HTR-8/SVneo (cell line): ENCODE measurements at places on chromosomes 4 and X.

- no peak for DNase-seq
Measured at GRCh38 chr4:54274795-54275665, 45.9 kb downstream of the PDGFRA start.

GRCh38 chrX:1618689-1619088, 3.8 kb downstream of the ASMT start:
- DNase-seq = no peak

- no peak for DNase-seq
Measured at GRCh38 chr4:7352486-7352885, 82.2 kb downstream of the PSAPL1 start.

GRCh38 chr4:142846729-142847596, 862 bp upstream of the INPP4B start:
- peak; percentile 15 for DNase-seq

- DNase-seq = no peak
Measured at GRCh38 chr4:146049802-146050201, 111.2 kb upstream of the ZNF827 start.

DNA sequence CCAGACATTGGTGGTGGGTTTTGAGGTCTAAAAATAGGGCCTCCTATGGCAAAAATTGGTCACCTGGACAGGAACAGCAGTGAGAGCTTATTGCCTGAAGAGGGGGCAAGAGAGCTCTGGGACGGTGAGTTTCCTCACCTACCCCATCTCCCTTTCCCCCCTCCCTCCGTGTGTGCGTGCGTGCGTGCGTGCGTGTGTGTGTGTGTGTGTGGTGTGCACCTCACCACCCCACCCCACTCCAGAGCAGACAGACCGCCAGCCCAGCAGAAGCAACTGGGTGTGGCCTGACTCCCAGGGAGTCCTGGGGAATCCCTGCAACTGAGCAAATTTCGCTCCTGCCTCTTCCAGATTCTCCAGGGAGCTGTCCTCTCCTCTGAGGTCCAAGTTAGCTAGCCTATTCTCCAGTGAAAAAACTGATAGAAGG, 44.7 kb downstream of the PRPS1 start:
- no peak for DNase-seq

- no peak for DNase-seq
Measured at GRCh38 chrX:2342874-2343273, 157.9 kb downstream of the DHRSX start.

DNA sequence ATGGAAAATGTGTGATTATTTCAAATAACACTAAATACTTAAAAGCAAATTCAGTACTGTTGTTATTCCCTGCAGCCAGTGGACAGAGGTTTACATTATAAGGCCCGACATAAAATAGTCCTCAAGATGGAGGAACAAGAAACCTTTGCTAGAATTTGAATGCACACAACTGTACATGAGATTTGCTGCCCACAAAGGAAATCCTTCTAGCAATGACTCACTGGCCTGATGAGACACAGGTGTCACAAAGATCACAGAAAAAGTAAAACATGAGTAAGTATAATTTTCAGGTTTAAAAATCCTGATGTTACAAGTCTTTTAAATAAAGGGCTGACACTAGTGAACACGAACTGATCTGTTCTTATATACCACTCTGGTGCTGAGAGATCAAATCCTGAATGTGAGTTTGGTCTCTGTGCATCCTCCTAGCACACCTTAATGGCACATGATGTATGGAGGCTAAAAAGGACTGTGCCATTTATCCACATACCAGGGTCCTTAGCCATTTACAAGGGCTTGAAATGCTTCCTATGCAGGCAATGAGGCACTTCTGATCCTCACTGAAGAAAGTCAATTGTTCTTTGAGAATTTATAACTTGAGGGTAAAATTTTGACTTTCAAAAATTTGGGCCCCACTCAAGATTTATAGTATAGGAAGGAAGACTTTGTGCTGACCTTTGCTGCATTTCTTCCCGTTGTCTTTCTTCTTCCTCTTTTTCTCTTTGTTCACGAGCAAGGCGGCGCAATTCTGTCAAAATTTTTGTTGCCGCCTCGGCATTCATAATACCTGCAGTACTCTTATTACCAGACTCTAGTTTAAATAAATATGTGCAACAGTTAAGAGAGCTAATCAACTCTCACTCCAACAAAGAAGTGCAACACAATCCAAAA, 23.0 kb downstream of the MAP7D3 start:
- no peak for DNase-seq

DNA sequence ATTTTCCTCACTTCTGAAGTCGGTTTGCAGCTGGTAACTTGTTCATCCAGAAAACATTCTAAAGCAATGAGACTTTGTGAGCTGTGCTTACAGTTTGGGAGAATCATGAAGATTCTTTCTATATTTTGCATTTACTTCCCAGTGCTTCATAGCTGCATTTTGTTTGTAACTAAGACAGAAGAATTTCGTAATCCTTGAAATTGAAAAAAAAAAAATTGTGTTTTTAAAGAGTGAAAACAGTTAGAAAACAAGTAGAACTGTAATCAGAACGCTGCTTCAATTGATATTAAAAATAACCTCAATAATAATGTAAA, 392.4 kb downstream of the UNC5C start:
- no peak for DNase-seq

DNA sequence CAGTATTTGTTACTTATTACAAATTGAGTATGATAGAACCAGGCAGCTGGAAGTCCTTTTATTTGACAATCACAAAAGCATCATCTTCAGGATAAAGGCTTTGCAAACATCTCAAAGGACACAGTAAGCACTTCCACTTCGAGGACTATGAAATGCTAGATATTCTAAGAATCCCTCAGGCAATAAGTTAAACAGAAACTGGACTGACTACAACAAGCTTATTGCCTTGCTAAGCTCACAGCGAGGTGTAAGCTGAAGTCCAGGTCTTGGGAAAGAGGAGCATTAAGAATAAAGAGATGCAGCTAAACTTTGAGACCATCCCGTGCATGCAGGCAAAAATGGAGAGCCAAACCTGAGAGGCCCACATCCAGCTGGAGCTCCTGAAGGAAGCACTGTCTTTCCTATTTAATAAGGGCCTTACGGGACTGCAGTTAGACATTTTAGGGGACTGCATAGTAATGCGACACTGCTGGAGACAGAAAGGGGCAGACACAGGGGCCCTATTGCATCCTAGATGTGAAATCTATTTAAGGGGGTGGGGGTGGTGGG, 38.7 kb downstream of the DCHS2 start:
- DNase-seq = no peak

GRCh38 chr4:79673898-79674297, 265.9 kb upstream of the GK2 start:
- DNase-seq = no peak

GRCh38 chrX:39822133-39822748, 275.5 kb downstream of the BCOR start:
- no peak for DNase-seq

DNA sequence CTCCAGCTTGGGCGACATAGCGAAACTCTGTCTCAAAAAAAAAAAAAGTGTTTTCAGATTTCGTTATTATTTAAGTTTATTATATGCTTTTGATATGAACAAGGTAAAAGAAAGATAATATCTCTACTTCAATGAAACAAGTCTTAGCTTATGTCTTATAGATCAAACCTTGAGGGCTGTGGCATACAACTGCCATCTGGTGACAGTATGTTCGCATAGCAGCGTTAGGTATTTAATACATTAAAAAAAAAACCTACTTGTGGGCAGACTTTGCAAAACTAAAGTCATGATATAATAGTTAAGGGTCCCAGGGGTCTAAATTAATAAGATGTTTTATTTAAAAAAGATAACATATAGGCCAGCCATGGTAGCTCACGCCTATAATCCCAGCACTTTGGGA, 161.2 kb upstream of the AMOT start:
- no peak for DNase-seq

DNA sequence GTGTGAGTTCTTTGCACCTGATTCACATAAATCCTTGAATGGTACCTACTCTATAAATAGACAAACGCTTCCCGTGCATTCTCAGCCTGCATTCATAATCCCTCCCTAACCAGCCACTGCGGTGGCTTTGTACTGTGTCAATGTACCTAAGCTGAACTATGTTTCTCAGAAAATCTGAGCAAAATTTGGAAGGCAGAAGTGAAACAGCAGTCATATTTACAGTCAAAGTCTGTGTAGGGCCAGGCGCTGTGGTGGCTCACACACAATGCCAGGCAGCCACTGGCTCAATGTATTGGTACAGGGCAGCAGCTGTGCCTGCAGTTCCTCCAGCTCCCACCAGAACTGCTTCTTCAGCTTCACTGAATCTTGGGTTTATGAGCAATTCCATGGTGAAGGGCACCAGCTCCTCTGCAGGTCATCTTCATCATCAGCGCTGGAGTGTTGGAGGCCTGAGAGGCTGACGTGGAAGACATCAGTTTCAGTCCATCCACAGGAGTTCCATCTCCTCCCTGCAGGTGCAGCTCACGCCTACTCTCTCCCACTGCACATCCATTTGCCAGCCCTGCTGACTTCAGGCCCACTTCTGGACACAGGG, 32.3 kb upstream of the IRF2 start:
- DNase-seq = no peak

DNA sequence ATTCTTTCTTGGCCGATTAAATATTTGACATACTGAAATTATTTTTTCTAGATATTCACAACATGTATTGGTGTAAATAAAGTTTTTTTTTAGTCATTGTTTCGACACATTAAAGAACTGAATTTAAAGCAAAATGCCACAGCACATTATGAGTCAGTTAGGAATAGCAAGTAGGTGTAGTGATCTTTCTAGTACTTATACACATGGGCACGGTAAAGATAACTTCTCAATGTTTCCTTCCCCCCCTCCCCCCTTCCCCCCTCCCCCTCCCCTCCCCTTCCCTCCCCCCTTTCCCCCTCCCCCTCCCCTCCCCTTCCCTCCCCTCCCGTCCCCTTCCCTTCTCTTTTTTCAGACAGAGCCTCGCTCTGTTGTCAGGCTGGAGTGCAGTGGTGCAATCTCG, 1269.9 kb downstream of the ADGRL3 start:
- no peak for DNase-seq

DNA sequence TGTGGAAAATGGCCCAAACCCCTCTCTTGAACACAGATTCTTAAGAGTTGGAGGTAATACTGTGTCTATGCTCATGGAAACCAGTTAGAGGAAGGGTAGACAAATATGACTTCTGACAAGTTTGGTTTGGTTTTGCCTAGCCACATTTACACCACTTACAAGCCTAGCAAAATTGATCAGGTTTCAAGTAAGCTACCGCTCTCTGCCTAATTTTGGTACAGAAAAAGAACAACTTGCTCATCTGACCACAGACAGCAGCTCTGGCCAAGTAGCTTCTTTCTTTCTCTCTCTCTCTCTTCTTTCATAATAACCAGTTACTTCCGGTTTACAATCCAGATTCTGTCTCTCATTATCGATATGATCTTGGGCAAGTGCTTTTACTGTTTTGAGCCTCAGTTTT, 260.0 kb downstream of the GLUD2 start:
- no peak for DNase-seq

DNA sequence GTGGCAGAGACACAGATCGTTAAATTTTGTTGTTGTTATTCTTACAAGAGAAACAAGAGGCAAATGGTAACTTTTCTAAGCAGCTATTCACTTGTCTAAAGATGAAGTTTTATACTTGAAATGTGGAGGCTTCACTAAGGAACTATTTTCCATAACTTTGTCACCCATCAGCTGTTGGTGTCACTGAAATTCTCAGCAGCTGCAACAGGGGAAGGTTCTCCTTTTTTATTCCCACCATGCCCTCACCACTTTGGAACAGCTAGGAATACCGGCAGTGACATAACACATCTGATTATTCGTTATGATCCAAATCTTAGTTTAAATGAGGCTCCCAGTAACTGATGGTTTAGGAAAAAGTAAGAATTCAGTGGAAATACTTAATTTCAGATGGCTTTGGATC, 147.0 kb upstream of the LEF1 start:
- no peak for DNase-seq

DNA sequence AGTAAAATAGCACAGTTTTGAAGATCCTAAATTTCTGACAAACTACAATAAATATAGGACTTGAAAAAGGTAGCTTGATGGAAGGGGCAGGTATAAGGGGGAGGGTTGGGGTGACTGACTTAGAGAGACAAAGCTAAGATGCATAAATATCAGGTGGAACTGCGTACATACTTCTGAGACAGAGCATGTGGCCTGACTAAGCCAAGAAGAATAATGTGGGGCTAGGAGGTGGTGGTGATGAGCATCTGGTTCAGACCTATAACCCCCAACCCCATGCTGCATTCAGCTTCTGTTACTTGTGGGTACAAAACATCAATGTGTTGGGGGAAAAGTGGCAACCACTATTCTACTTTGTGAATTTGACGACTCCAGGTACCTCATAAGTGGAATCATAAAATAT, 19.8 kb downstream of the USP9X start:
- DNase-seq = no peak

DNA sequence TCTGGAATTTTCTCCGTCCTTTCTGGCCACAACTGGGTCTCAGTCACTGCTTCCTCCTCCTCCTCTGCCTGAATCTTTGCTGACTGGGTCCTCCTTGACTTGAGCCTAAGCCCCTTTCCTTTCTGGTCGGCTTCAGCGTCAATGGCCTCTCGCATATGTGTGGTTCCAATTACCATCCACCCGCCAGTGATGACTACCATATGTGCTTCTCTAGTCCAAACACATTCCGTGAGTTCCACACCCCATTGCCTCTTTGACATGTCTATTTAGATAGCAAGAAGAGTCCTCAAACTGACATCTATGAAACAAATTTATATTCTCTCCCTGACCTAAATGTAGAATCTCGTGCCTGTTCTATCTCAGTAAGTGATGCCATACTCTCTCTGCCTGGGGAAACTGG, 19.8 kb downstream of the MXRA5 start:
- DNase-seq = no peak

GRCh38 chr4:52664479-52664878, 5.4 kb upstream of the USP46 start:
- no peak for DNase-seq

DNA sequence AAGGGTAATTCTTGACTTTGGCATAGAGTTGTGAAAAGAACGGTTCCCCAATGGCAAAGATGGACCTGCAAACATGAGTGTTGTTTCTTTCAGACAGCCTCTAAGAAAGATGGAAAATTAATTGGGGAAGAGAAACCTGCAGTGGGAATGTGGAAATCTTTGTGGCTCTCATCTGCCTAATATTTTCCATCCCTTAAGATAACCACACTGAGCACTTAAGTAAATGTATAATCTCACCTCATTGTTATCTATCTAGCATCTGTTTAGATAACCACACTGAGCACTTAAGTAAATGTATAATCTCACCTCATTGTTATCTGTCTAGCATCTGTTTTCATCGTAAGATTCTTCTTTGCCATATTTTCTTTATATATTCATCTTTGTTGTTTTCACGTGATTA, 149.3 kb downstream of the NWD2 start:
- DNase-seq = no peak

DNA sequence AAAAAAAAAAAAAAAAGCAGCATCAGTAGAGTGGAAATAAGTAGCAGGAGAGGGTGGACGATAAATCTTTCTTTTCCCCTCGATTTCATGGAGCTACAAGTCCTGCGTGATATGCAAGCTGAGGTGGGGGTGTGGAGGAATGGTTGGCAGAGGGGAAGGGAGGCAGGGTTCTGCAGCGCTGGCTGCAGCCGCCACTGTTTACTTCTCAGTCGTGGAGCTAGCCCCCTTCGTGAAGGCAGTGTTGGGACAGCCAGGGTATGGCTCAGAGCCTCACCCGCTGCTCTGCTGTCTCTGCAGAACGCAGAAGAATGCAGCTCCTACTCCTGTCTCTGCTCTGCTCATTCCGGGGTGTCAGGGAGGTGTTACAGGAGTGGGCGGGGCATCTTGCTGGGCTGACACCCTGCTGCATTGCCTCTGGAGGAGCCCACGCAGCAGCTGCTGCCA, 140.6 kb downstream of the GPM6A start:
- DNase-seq = peak; percentile 18

GRCh38 chr4:184620212-184620867, 28.9 kb downstream of the CASP3 start:
- no peak for DNase-seq
